Calu3 (cell line): ENCODE measurements at places on chromosomes 5 and 9. TPM values are rescaled to one million over a fixed set of nuclear protein-coding genes. Genes with fewer than 3 reads are reported as not detected.
A peak's percentile ranks its signal among the peaks of the same experiment; 100 is the strongest.

- no peak for DNase-seq
Observed at GRCh38 chr5:80934751-80935150, 25.4 kb upstream of the RASGRF2 start.

DNA sequence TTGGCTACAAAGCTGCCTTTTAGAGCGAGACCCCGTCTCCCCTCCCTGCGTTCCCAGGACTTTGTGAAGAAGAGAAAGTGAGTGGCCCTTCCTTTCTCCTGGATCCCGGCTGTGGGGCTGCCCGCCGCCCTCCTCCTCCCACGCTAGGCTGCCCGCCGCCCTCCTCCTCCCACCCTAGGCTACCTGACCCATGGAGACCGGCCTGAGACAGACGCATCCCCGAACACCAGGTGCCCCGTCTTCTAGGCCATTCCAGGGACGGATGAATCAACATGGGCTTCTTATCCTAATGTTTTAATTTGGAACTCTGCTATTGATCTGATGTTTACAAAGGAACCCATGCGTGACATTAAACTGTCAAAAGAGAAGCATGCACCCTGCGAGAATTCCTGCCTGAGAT, 117.3 kb upstream of the LPCAT1 start:
- no peak for DNase-seq

GRCh38 chr9:99377790-99378775, 156.0 kb downstream of the SEC61B start:
- no peak for DNase-seq

DNA sequence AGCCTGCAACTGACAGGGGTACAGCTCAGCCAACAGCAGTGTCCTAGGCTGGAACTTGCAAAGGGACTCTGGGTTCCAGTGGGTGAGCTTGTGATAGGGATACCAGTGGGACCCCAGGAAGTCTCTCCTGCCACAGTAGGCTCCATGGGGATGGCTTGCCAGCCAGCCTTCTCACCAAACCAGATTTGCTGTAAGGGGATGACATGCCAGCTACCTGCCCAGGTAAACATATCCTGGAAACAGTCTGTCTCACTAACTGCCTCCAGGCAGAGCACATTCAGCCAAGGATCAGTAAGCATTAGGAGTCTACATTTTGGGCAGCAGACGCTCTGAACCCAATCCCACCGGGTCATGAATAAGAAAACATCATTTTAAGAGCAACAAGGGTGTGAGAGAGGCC, 49.9 kb downstream of the SIL1 start:
- no peak for DNase-seq

IL9 gene
- not detected in 2 replicates for total RNA-seq

DNA sequence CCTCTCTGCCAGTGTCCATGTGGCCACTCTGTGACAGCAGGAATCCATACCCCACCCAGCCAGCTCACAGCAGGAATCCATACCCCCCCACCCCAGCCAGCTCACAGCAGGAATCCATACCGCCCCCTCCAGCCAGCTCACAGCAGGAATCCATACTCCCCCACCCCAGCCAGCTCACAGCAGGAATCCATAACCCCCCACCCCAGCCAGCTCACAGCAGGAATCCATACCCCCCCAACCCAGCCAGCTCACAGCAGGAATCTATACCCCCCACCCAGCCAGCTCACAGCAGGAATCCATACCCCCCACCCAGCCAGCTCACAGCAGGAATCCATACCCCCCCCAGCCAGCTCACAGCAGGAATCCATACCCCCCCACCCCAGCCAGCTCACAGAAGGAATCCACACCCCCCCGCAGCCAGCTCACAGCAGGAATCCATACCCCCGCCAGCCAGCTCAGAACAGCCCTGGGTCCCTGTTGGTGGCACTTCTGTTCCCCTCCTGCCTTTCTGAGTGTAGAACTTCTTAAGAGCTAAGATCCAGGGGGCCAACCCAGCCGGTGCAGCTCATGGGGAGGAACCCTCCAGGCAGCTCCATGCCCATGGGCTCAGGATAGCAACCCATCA, 8.4 kb upstream of the RXRA start:
- no peak for DNase-seq

- DNase-seq = peak; percentile 28
Observed at GRCh38 chr9:34929506-34930102, 28.5 kb upstream of the PHF24 start.

GRCh38 chr9:110672873-110673510, 4.4 kb downstream of the MUSK start:
- no peak for DNase-seq
